GM12865 (cell line): ENCODE measurements at places on chromosomes 6 and 20.
A peak's percentile ranks its signal among the peaks of the same experiment; 100 is the strongest.

GRCh38 chr6:8123236-8123635, 20.9 kb upstream of the EEF1E1 start:
- DNase-seq, result no peak

DNA sequence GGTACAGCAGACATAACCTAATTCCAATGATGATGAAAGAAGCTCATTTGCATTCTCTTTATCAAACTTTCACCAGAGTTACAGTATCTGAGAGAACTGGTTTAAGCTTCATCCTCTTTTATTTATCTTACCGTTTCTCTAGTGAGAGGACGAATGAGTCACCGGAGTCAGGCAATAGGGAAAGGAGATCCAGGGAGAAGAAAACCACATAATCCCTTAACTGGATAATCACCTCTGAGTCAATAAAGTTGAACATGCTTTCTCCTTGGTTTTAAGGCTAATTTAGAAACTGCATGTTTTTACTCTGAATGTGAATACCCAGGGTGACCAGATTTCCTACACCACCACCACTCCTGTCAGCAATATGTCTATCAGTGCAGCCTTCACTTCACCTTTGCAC, 313.7 kb upstream of the TBX18 start:
- DNase-seq, result no peak

- peak; percentile 60 for DNase-seq
Measured at GRCh38 chr6:149567194-149567586, 1.0 kb downstream of the GINM1 start.

GRCh38 chr6:113359155-113360140, 497.7 kb upstream of the MARCKS start:
- no peak for DNase-seq

DNA sequence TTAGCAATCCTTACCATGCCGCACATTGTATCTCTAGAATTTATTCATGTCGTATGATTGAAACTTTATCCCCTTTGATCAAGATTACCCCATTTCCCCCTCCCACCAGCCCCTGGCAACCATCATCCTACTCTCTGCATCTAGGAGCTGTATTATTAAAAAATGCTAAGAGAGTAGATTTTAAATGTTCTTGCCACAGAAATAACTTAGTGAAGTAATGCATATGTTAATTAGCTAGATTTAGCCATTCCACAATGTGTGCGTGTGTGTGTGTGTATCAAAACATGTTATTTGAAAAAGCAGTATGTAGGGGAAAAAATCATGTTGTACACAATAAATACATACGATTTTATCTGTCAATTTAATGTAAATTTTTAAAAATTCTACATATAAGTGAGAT, 11.9 kb upstream of the SPINT3 start:
- DNase-seq, result no peak

DNA sequence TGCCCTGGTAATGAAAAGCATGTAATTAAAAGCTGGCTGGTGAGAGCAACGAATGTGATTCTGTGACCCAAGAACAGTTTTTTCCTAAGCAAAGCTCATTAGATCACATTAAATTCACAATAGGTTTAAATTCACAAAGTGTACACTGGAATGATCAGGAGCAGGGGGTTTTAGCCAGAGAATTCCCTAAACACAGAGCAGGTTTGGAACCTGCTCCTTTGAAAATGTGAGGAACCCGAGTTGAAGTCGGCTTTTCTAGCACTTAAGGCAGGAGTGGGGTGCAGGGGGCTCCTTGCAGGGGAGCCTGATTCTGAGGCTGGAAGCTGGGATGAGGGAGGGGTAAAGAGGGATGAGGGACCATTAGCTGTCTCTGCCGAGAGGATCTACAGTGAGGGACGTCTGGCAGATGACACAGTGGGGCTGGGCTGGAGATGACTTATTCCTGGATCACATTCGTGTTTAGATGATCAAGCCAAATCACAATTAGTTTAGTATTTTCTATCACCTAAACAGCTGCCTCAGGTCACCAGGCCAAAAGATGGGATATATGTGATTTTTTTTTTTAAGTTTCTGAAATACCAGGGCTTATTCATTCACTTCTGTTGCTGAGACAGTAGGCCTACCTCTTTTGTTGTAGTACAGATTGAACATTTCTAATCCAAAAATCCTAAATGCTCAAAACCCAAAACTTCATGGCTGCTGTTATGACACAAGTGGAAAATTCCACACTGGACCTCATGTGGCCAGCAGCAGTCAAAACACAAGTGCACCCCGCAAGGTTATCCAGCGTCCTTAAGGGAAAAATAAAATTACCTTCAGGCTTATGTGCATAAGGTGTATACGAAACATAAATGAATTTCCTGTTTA, 93.1 kb upstream of the HIVEP1 start:
- DNase-seq, result no peak

DNA sequence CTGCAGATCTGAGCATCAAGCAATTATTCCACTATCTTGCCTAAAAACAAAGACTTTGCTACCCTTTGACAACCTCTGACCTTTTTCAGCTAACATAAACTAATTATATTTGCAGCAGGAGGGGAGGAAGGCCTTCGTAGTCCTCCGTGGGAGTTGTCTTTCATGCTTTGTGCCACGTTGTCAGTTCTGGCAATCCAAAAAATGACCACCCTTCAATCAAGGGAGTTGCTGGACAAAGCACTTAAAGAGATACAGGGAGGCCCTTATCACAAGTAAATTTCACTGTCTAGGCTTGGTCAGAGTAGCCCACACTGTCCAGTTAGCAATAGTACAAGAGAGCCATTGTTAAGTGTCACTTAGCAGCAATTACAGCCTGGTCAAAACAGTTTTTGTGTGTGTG, 578.9 kb downstream of the HAO1 start:
- DNase-seq, result no peak

DNA sequence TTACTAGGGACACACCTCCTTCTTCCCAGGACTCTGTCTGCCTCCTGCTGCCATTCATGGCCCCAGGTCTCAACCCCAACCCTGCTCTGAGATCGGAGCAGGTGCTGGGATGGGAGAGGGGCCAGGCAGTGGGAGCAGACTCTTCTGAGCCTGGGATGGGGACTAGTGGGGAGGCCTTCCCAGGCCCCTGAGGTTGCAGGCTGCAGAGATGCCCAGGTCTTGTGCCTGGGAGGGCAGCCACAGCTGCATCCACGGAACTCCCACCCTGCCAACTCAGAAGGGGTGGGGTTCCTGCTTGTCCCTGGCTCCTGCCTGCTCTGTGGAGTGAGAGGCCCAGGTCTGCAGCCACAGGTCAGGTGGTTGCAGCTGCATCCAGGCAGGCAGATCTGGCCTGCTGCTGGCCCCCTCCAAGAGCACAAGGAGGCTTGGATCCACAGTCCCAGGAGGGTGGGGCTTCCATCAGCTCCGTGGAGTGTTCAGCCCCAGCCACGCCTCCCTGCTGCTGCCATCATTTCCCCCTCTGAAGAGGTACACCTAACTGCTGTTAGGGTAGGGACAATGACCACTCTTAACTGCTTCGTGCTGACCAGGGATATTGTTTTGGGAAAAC, 2.9 kb upstream of the SLC22A1 start:
- DNase-seq, result no peak

- no peak for DNase-seq
Measured at GRCh38 chr20:44291754-44292153, 19.2 kb downstream of the FITM2 start.
